Stimulated activated CD4-positive, alpha-beta T cell treated with anti-CD3 and anti-CD28 coated beads, Interleukin-1b, Interleukin-23, amount 100 ng/mL, for 4 hours (primary cell): ENCODE measurements at places on chromosomes 5 and 9.

- no peak for DNase-seq
Measured at GRCh38 chr9:88589656-88590055, 54.7 kb downstream of the NXNL2 start.

DNA sequence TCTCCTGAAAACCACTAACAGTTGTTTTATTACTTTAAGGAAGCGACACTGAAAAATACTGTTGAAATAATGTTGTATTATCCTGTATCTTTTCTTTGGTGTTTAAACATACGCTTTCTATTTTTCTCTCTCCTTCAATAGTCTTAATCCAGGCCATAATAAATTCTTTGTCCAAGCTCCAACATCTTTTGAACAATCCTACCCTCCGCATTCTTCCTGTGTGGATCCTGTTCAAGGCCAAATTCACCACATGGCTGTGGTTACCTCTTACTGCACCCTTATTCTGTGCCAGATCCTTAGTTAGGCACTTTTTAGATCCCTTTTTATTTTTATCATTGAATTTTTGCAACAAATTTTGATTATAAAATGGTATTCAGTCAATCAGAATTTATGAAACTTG, 1691.5 kb downstream of the MAT2B start:
- no peak for DNase-seq

GRCh38 chr5:180809403-180810209, 7.0 kb upstream of the MGAT1 start:
- DNase-seq: no peak

DNA sequence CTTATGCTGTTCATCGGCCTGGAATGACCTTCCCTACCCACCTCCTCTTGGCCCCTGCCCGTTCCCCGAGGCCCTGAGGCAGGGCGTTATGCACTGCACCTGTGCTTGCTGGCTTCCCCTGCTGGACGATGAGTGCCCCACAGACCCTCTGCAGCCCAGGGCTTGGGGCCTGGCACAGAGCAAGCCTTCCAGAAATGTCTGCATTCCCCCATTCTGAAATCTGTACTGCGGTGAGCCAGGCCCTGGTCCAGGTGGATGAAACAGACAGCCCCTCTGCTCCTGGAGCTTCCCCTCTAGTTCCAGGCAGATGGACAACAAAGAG, 35.0 kb downstream of the UNC5A start:
- DNase-seq: no peak

DNA sequence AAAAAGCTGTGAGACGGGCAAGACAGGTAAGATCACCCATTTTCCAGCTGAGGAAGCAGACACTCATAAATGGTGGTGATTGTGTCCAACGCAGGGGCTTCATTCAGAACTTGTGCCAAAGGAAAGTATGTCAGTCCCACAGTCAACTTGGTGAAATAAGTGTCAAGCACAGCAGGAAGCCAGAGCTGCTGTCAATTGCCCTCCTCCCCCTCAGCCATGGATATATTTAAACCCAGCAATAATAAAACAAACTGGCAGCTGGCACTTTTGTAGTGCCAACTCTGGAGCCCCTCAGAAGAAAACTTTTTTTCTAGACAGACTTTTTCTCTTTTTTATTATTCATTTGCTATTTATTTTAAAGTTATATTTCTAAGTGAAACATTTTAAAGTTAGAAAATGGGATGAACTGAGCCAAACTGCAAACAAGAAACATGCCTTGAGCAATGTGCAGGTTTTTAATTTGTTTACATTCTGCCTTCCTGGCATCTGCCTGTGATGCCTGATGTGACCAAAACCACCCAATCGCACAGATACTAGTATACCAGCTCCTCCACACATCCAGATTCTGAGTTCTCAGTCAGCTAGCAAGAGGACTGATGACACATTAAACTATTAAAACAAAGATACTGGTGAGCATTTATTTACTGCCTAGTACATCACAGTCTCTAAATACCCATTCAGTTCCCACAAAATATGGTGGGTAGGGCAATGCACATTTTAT, 17.0 kb downstream of the DMAC1 start:
- no peak for DNase-seq

DNA sequence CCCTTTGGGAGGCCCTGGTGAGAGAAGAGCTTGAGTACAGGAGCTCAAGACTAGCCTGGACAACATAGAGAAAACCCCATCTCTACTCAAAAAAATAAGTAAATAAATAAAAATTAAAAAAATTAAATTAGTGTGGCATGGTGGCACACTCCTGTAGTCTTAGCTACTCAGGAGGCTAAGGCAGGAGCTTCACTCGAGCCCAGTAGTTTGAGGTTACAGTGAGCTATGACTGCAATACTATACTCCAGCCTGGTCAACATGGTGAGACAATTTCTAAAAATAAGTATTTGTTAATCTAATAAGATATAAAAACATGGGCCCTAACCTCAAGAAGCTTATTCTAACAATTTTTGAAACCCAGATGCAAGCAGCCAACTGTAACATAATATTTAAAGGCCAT, 7.6 kb downstream of the RNF38 start:
- no peak for DNase-seq

DNA sequence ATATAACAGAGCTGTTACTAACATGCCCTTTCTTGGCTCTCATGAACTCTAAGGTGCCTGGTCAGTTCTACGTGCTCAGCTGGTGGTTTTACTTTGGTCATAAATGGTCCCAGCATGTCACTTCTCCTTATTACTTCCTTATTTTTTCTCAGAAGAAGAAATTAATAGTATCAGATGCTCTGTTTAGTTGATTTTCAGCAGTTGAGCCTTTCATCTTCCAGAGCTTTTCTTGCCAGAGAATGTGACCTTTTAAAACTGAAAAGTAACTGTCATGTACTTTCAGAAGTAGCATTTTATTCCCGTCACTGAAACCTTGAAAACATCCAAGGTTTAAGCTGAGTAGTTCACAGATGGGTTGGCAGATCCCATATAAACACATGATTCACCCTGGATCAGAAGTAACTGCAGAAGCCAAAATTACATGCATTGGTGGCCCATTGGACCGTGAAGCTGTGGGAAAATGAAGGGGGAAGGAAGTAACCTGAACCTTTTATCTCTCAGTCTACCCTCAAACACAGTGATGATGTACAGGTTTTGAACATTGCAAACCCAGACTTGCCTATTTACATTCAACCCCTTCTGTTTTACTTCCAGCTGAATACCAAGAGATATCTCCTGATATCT, 50.5 kb downstream of the HACD4 start:
- no peak for DNase-seq

GRCh38 chr5:164353155-164353554, 847.7 kb downstream of the MAT2B start:
- no peak for DNase-seq

GRCh38 chr5:91607675-91608074, 224.6 kb upstream of the ARRDC3 start:
- DNase-seq: no peak

GRCh38 chr5:14630671-14631070, 33.8 kb upstream of the OTULIN start:
- DNase-seq: no peak
